ENCODE measurements at places on chromosomes 4 and X.
A peak's percentile ranks its signal among the peaks of the same experiment; 100 is the strongest.

DNA sequence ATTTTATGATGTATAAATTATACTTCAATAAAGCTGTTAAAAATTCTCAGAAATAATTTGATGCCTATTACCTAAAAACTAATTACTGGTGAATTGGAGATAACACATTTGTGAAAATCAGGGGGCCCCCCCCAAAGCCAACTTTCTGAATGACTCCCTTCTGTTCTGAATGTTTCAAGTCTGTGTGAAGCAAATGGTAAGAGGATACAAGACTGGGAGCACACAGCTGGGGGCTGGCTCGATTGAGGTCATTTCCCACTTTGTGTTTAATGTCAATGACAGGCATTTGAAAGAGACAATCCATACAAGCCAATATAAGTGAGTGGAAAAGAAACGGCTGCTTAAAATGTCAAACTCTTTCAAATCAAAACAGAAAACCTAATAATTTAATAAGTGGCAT lies 155.8 kb downstream of the SH2D1A start:
- no peak for DNase-seq

DNA sequence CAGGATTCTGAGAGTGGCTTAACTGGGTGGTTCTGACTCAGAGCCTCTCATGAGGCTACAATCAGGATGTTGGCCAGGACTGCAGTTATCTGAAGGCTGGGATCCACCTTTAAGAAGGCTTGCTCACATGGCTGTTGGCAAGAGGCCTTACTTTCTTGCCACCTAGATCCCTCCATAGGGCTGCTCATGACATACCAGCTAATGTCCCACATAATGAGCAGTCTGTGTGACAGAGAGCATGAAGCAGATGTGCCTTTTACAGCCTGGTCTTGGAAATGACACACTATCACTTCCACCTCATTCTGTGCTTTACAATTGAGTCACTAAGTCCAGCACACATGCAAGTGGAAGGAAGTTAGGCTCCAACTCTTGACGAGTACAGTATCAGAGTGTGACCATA lies 4.3 kb upstream of the RBM3 start:
- DNase-seq = peak; percentile 16

DNA sequence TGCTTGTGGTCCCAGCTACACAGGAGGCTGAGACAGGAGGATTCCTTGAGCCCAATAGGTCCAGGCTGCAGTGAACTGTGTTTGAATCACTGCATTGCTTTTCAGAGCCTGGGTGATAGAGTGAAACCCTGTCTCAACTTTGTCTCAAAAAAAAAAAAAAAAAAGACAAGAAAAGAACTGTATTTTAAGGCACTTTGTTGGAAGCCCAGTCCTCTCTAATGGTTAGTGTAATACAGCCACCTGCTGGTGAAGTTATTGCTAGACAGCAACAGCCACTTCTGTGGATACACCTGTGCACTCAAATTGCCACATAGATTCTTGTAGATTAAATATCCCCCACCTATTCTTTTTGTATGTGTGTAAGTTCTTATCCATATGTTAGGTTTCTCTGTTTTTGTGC lies 10.1 kb upstream of the FGG start:
- DNase-seq = peak; percentile 71

DNA sequence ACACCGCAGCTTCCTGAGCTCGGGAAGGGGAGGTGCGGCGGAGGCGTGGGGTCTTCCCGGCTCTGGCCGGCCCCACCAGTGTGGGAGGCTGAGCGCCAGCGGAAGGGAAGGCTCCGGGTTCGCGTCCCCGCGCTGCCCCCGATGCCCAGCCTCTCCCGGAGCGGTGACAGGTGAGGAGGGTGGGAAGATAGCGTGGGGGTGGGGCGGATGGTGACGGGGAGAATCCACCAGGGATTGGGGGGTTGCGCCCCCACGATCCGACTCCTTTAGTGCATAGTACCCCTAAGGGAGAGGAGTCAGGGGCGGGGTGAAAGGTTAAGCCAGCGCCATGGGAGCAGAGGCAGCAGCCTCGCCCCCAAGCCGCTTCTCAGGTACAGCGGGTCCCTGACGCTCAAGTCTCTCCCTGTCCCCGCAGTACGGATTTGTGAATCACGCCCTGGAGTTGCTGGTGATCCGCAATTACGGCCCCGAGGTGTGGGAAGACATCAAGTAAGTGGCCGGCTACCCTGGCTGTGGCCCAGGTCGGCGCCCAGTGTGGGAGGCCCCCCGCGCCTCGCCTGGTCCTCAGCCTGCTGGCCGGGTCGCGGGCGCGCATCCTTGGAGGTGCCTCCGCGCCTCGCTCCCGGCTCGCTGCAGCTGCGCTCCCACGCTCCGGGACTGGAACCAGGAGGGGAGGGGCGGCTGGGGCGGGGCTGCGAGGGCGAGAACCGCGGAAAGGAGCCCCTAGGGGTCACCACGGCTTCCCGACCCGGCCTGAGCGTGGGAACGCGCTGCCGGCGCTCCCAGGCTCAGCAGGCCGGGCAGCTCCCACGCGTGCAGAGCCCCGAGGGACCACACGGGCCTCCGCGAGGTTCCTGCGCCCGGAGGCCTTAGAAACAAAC lies 791 bp downstream of the GUCY1B1 start:
- peak; percentile 80 for DNase-seq

DNA sequence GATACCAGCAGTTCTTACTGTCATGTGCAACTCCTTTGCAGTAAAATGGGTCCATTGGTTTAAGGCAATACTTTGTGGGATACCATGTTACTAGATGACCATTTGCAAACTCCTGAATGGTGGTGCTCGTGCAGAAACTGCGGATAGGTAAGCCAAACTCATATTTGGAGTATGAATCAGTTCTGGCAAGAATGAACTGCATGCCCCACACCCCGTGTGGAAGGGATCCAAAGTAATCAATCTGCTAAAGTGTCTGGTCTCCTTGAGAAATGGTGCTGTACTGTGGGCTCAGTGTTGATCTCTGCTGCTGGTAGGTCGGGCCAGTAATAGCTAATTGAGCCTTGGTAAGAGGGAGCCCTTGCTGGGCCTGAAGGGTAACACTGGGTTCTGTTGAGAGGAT lies 4.2 kb upstream of the TAB3 start:
- DNase-seq = no peak

DNA sequence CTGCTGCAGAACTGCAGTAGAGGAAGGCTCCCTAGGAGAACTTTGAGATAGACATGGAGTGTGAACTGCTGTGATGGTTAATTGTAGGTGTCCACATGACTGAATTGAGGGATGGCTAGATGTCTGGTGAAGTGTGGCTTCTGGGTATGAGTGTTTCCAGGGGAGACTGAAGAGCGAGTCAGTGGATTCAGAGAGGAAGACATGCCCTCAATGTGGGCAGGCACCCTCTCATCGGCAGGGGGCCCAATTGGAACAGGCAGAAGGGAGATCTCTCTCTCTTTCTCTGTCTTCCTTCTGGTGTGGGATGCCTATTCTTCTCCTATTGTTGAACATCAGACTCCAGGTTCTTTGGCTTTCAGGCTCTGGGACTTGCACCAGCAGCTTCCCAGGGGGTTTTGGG lies 304.7 kb upstream of the GATB start:
- DNase-seq = no peak

- DNase-seq = no peak
These were observed 111.5 kb downstream of the GNL3L start for GRCh38 chrX:54641530-54641929.

DNA sequence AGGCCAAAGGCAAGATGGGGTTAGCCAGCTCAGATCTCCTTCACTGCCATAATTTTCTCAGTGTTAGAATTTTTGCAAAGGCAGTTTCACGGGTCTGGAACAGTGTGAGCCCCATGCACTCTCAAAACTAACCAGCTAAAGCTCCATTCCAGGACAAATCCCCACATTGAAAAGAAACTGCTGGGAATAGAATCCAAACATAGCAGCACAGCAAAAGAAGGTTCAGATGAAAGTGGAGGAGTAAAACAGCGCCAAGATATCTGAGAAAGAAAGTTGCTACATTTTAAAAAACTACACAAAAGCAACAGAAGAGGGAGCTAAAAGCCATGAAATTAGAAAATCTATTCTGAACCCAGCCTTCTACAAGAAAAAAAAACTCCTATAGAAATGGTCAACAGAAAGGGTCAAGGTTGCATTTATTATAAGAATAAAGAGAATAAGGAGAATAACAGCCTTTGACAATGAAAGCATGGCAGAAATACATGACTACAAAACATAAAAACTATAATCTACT lies 39.6 kb upstream of the SLC7A3 start:
- DNase-seq = peak; percentile 12

DNA sequence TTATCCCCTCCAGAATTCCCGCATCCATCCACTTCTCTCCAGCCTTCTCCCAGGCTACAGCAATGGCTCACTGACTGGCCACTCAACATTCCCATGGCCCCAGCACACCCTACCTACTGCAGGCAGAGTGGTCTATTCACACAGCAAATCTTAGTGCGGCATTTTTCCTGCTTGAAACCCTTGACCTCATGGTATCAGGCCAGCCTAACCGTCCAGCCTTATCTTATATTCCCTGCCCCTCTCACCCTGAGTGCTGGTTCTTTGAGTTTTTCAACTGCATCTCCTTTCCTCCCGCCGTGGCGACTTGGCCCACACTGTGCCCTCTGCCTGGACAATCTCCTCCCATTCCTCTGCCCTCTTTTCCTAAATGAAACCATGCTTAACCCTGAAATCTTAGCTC lies 10.0 kb upstream of the S100G start:
- no peak for DNase-seq

- DNase-seq = no peak
These were observed 735 bp downstream of the NRK start for GRCh38 chrX:105823092-105823455.

DNA sequence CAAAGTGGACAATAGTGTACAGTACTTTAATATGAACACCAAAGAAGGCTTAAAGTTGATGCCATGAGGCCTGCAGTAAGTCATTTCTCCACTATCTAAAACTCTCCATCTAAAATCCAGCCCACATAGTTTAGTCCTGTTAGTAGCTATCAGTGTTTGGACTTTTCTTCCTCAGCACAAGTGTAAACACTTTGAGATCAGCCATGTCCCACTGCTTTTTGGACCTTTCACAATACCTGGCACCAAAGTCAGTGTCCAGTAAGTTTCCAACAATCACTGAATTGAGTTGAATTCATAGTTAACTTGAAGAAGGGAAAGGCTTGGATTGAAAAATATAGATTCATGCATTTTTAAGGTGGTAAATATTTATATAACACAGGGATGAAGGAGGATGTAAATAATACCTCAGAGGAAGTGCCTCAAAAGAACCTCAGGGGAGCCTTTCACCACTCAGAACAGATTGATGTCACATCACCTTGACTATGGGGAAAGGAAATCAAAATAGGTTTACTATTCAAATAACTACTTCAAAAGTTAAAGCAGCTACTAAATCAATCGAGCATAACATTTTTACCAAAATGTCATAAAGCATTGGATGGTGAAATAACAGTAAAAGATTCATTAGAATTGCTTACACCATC lies 76.7 kb downstream of the FTHL17 start:
- no peak for DNase-seq

DNA sequence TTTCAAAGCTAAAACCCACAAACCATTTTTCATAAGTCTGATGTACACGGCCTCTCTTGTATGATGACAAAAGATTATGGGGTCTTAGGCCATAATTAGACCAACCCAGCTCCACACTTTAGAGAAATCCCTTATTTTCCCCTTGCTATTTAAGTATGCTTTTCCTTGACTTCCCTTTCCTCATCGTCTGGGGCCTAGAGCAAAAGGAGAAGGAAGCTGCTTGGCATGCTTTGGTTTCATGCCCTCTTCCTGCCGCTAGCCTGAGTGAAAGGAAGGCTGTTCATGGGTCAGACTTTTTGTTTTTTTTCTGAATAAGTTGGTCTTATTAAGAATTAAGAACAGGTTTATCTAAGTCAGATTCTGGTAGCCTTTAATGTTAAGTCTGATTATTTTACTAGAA lies 10.6 kb upstream of the RASGEF1B start:
- DNase-seq = no peak

GRCh38 chr4:17204908-17205307 lies 306.5 kb upstream of the LDB2 start:
- DNase-seq = no peak

GRCh38 chr4:33518856-33519255 lies 2725.5 kb downstream of the ARAP2 start:
- DNase-seq = no peak

GRCh38 chr4:2834001-2834921 lies 9.4 kb upstream of the ADD1 start:
- DNase-seq = peak; percentile 14

Measured in GM20000 (cell line).